ENCODE measurements at places on chromosomes 11 and 22.

DNA sequence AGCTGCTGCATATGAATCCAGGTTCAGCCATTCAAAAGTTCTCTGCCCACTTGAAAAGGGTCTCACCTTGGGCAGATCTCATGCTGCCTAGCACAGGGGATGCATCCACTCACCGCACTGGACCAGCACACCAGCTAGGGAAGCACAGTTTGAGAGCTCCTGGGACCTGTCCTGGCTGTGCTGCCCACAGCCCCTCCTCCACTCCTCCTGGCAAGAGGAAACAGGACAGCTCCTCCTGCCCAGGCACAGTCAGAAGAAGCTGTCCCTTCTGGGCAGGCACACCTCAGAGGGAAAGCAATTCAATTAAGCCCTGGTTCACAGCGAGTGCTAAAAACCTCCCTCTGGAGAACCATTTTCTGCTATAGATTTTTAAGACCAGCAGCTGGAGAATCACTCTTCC, 146.7 kb downstream of the ST3GAL4 start:
- no peak for DNase-seq

GRCh38 chr11:8839957-8840945, 70.7 kb upstream of the AKIP1 start:
- DNase-seq, result no peak

- no peak for DNase-seq
Observed at GRCh38 chr11:112004389-112004788, 20.8 kb upstream of the DLAT start.

DNA sequence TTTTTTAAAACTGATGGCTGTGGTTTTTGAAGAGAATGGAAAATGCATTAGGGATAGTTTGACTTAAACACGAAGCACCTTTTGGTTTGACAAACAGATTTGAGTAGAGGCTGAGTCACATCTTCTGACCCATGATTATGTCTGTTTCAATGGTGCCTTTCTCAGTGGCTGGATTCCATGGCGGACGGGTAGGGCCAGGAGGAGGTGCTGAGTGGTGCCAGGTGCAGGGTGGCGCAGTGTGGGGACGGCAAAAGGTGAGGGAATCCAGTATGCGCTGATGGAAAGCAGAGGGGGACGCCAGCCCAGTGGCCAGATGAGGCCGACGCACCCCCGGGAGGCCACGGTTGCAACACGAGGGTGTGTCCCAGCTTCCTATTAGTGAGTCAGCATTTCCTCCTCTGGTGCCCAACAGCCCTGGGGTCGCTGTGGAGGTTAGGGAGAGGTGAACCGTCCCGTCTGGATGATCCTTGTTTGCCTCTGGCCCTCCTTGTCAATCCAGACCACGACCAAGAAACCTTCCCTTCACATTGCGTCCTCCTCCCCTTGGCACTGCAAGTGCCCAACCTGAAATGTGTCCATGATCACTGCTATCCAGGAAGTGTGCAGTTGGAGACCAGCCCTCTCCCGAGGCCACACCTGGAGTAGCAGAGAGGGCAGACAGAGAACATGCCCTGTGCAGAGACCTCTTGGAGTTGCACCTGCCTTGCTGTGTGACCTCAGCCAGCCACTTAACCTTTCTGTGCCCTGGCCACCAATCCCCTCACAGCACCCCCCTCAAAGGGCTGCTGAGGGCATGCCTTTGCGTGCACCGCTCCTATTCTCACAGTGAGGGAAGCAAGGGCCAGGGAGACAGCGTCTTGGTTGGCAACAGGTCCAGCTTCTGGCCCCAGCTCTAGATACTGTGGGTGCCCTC, 32.5 kb upstream of the ATXN10 start:
- peak; percentile 29 for DNase-seq

DNA sequence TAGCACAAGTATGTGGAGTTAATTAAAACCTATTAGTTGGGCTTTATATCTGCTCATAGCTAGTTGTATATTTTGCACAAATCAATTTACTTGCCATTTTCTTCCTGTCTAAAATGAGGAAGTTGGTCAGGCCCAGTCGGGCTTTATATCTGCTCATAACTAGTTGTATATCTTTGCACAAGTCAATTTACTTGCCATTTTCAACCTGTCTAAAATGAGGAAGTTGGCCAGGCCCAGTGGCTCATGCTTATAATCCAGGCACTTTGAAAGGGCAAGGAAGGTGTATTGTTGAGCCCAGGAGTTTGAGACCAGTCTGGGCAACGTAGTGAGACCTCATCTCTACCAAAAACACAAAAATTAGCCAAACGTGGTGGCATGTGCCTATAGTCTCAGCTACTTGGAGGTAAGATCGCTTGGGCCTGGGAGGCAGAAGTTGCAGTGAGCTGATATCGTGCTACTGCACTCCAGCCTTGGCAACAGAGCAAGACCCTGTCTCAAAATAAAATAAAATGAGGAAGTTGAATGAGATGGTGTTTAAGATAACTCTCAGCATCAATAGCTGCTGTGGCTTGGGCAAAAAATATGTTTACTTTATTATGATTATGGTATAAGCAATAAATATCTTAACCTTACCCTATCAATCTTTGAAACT, 1558.6 kb upstream of the RAG2 start:
- no peak for DNase-seq

- DNase-seq, result no peak
Observed at GRCh38 chr22:37965940-37966664, 12.6 kb downstream of the POLR2F start.

GRCh38 chr11:62398011-62398994, 20.5 kb upstream of the SCGB1A1 start:
- DNase-seq, result peak; percentile 61

- DNase-seq, result no peak
Observed at GRCh38 chr11:1308743-1309497, 512 bp downstream of the TOLLIP start.

DNA sequence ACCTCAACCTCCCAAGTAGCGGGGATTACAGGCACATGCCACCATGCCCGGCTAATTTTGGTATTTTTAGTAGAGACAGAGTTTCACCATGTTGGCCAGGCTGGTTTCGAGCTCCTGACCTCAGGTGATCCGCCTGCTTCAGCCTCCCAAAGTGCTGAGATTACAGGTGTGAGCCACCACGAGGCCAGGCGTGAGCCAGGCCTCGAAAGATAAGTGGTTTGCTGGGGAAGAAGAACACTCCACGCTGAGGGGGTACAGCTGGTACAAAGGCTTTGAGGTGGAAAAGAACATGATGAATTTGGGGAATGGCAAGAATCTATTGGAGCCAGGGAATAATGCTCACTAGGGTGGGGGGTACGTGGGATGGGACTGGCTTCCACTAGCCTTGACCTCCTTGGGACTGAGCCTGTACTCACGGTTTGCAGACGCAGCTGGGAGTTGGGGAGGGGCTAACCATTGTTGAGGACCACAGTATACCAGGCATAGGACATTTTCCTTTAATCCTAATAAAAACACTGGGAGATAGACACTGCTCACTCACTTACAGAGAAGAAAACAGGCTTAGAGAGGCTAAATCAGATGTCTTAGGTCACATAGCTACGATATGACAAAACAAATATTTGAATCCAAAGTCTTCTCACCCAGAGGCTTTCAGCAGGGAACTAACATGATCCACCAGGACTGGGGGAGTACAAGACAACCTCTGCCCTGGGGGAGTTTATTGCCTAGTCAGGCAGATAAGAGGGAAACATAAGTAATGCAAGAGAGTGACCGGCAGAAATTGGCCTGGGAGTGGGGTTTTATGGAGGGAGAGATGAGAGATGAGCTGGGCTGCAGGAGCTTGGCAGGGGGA, 4.9 kb downstream of the SLCO2B1 start:
- no peak for DNase-seq

- no peak for DNase-seq
Observed at GRCh38 chr11:104432526-104432925, 268.6 kb upstream of the PDGFD start.

GRCh38 chr11:103671143-103671651, 365.2 kb upstream of the DDI1 start:
- no peak for DNase-seq

DNA sequence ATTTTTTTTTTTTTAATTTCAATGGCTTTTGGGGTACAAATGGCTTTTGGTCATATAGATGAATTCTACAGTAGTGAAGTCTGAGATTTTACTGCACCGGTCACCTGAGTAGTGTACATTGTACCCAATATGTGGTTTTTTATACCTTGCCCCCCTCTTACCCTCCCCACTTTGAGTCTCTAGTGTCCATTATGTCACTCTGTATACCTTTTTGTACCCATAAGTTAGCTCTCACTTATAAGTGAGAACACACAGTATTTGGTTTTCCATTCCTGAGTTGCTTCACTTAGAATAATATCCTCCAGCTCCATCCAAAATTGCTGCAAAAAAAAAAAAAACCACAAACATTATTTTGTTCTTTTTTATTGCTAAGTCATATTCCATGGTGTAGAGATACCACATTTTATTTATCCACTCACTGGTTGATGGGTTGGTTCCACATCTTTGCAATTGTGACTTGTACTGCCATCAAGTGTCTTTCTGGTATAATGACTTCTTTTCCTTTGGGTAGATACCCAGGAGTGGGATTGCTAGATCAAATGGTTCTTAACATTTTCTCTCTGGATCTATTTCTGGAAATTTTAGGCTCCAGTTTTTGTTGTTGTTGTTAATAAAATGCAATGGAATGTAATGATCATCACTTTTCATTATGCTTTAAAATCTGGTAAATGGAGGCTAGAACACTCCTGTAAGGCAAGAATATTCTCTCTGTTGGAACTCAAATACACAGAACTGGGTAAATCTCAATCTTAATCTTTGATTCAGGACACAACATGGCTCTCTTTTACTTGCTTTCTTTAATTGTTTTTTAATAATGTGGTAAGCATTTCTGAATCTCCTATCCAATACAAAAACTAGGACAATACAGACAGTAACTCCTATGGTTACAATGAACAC, 10.3 kb downstream of the NEAT1 start:
- peak; percentile 22 for DNase-seq

DNA sequence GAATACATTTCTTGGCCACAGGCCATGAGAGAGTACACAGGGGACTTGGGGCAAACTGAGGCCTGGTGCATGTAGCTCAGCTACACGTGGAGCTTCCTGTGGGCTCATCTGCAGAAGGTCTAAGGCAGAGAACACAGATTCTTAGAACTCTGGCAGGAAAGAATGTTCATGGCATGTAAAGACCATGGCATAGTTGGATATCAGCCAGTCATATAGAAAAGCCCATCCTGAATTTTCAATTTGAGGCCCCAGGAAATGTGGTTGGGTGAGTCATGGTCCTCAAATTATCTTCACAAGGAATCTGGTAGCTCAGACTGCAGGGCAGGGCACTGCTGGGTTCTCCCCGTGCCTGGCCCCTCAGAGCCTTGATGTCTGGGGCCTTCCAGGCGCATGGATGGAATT, 13.7 kb upstream of the ST3GAL4 start:
- peak; percentile 80 for DNase-seq

DNA sequence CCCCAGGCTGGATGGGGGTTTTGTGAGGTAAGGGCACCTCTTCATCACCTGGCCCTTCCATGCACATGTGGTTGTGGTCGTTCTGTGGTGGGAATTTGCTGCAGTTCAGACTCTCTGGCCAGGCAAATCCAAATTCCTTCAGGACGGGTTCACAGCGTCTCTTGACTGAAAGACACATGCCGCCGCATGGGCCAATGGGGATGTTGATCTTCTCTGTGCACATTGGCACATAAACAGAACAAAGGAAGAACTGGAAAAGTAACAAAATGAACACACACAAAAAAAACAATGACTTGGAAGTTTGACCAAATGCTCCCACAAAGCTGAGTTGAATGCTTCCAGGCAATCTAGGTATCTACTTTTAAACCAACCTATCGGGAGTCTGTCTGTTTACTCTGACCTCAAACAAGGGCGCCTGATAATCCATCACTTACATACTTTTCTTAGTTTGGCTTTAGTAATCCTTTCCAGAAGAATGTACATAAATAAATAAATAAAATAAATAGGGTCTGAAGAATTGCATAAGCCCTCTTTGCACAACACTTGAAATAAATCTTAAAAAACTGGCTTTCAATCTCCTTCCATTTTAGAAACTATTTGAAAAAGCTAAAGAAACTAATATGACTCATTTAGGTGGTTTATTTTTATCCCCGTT, 2.8 kb downstream of the FZD4 start:
- DNase-seq, result no peak

GRCh38 chr22:44395118-44396005, 82.6 kb upstream of the SHISAL1 start:
- no peak for DNase-seq

DNA sequence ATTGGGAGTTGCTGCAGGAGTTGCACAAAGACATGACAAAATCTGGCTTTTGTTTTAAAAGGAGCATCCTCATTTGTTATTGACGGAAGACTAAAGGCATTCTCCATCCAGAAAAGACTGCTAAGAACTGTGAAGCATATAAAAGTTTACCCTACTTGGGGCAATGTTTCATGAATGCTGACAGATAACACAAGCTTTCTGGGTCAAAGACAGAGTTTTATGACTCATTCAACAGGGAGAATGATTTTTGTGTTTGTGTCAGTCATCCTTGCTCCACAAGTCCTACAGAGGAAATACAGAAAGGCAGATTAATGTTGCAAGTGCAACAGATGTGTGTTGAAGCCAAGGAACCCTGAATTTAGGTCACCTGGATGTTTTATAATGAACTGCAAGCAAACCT, 2.5 kb downstream of the GLYATL1 start:
- no peak for DNase-seq

GRCh38 chr22:17724678-17725499, 49.4 kb downstream of the BID start:
- no peak for DNase-seq

- DNase-seq, result no peak
Observed at GRCh38 chr22:37870273-37870672, 21.1 kb downstream of the EIF3L start.

DNA sequence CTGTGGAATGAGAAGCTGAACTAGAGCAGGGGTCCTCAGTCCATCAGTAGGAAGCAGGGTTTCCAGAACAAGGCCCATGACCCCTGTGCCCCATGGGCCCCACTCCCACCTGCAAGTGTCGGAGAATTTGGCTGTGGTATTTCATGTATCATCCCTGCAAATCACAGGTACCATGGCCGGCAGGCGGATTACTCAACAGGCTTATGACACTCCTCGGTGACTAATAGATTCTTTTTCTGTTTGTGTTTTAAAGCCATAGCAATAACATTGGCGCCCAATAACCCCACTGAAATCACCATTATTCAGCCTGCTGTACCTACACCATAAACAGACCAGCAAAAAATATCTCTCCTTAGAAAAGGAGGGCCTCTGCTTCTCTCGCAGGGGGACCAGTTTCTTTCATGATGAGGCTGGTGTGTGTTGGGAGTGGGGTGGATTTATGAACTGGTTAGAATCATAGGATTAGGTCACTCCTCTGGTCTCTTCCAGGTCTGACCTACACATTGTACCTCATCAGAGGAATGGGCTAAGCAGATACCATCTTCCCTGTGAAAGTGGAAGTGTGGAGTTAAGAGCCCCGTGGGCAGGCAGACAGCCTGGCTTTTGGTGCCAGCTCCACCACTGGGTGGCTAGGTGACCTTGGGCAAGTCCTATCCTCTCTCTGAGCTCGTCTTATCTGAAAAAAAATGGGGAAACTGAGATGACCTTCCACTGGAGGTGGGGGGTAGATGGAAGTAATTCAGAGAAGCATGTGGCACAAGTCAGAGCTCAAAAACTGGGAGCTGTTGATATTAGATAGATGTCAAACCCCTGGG, 60.2 kb upstream of the WNT11 start:
- peak; percentile 60 for DNase-seq

- no peak for DNase-seq
Observed at GRCh38 chr11:46331282-46331984, 15.8 kb upstream of the DGKZ start.

GRCh38 chr11:67665541-67666302, 8.7 kb downstream of the ALDH3B2 start:
- no peak for DNase-seq

All from HS-5 (cell line).